KBM-7 (cell line): ENCODE measurements at places on chromosomes 7 and 10.
A peak's percentile ranks its signal among the peaks of the same experiment; 100 is the strongest.

DNA sequence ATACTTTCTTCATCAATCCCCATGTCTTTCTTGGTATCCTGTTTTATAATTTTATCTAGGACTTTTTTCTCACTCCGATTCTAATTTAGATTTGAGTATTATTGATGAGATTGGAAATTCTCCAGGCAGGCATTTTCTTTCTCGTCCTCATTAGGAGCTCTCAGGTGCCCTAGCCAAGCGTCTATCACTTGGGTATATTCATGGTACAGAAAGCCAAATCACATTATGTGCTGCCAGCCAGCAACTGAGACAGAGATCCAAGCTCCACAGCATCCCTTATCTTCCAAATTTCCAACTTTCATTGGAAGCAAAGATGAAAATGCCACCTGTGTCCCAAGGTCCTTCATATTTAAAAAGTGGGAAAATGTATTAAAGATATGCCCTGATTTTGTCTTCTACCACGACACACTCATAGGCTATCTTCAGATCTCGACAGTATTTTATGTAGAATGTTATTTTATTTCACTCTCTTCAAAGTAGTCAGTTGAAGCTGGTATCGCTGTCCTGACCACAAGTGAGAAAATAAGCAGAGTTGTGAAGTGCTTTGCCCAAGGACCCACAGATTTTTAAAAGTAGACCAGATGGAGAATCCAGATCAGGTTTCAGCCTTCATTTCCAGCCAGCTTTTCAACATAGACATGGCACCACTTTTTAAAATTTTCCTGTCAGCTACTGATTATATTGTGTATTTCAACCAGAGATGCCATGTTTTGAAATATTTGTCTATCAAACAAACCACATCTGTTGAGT is 773.4 kb downstream of the CNTNAP2 start:
- no peak for DNase-seq

DNA sequence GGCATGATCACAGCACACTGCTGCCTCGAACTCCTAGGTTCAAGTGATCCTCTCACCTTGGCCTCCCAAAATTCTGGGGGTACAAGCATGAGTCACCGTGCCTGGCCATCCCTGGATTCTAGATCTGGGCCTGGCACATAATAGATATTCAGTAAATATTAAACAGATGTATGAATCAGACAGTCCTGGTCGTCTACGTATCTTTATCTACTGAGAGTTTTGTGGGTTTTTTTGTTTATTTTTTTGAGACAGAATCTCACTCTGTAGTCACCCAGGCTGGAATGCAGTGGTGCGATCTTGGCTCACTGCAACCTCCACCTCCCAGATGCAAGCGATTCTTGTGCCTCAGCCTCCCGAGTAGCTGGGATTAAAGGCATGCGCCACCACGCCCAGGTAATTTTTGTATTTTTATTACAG is 24.3 kb upstream of the ITGB1 start:
- no peak for DNase-seq

- DNase-seq, result peak; percentile 71
Measured at GRCh38 chr7:55526770-55527169, 45.5 kb downstream of the VOPP1 start.

- DNase-seq, result peak; percentile 51
Measured at GRCh38 chr7:138662076-138662990, 38.8 kb downstream of the SVOPL start.

DNA sequence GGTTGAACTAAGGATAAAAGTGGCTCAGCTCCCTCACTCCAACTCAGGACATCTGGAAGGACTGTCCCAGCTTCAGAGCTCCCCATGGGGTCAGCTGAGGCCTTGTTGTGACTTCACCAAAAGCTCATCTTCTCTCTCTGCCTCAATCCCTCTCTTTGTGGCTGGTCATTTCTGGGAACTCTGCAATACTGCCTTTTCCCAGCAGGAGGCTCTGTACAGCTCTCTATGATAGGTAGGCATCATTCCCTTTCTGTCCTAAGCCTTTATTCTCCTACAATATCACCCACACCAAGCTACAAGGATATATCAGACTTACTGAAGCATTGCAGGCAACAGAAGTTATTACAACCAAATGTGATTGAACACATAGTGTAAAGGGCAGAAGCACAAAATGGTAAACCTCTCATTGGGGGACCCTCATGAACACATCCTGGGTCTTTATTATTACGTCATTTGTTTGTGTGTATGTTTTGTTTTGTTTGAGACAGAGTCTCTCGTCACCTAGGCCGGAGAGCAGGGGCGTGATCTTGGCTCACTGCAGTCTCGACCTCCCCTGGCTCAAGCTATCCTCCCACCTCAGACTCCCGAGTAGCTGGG is 36.7 kb upstream of the PRPS1L1 start:
- DNase-seq, result peak; percentile 54

DNA sequence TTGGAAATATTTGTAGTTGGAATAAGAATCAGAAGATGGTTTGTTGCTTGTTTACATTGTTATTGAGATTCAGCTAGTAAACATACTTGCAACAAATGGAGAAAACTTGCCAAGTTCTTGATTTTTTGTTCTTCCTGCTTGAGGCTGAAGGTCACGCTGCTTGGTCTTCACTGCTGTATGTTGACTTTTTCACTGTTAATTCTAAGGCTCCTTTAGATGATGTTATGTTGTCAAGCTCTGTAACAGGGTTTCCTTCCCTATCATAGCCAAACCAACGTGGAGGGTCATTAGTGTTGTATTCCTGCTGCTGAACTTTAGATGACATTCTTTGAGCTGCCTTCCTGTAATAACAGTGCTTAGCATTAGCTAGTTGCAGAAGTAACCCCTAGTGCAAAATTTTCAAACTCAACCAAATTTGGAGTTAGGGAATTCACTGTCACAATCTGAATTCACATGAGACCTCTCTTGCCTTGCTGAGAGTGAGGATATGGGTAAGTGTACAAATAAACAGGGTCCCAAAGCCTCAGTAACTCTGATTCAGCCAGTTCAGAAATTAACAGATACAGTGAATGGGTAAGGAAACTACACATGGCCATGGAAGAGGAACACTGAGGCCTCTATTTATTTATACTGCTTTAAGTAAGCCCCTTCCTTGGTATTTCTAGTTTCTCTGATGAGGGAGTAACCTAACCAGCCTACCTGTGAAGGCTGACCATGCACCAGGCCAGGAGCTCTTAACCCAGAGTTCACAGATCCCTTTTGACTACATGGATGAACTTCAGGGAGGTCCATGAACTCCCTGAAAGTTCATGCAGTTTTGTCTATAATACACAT is 64.6 kb downstream of the FAM185A start:
- DNase-seq, result no peak

GRCh38 chr7:129454249-129454551 is 20.0 kb downstream of the STRIP2 start:
- no peak for DNase-seq

GRCh38 chr10:77478247-77478961 is 159.2 kb downstream of the KCNMA1 start:
- DNase-seq, result no peak

GRCh38 chr10:62815381-62816075 is 638 bp downstream of the EGR2 start:
- DNase-seq, result no peak

DNA sequence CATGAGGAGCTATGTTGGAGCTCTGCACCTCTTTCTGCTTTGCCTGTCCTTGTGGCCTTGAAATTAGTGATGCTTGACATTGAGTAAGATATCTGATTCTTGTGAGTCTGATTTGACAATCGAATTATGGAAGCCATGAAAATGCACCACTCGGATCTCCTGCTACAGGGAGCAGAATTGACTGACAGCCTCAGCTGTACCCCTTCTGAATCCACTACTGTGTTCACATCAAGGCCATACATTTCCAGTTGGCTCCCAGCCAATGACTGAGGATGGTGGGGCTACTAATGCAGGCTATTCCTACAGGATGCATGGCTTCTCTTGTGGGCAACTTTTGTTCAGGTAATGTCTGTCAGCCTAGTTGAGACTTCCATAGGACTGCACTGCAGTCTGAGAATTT is 321.9 kb downstream of the REEP3 start:
- no peak for DNase-seq

DNA sequence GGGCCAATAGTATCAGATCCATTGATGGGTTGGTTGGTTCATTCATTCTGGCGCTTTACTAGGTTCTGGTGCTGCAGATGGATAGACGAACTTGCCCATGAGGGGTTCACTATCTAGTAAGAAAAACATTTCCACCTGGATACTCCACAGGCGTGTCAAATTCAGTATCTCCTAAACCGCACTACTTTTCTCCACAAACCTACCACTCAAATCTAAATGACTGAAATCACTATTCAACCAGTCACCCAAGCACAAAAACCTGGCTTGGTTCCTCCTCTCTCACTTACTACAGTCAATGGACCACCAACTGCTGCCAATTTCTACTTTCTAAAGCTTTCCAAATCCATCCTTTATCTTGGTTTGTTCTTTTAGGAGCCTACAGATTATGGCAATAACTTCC is 572 bp downstream of the AGK start:
- no peak for DNase-seq

GRCh38 chr10:119132521-119133345 is 28.8 kb downstream of the DENND10 start:
- no peak for DNase-seq

GRCh38 chr7:109611656-109612055 is 1042.0 kb downstream of the DNAJB9 start:
- no peak for DNase-seq

GRCh38 chr7:117769085-117769484 is 104.2 kb downstream of the CTTNBP2 start:
- no peak for DNase-seq

DNA sequence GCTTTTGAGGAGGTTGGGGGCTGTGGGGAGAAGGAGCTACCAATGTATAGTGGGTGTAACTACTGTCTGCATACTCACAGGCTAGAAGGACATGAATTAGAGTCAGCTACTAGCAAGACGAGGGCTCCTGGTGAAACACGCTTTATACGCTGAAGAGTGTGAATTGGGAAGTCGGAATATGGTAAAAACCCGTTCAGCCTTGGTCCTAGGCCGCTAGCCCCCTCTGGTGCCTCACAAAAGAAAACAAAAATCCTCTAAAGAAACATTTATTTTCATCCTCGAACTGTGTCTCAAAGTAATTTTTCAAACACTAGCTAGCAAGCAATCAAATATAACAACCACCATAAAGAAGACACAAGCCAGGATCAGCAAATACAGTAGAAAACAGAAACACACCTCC is 338.1 kb upstream of the SEMA3C start:
- peak; percentile 9 for DNase-seq

- DNase-seq, result no peak
Measured at GRCh38 chr10:123269017-123269552, 114.9 kb downstream of the BUB3 start.

GRCh38 chr10:45001381-45002148 is 842 bp downstream of the ZNF22 start:
- peak; percentile 54 for DNase-seq

DNA sequence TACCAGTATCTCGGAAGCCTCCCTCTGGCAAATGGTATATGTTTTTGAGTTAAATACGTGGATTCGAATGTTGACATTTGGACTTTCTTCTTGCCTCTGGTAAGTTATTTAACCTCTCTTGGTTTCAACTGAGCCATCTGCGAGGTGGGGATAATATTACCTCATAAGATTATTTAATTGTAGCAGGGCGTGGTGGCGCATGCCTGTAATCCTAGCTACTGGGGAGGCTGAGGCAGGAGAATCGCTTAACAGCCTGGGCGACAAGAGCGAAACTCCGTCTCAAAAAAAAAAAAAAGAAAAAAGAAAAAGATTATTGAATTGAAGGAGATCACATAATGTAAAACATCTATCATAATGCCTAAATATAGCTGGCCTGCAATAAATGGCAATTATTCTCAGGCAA is 396 bp upstream of the TAF5 start:
- DNase-seq, result no peak

DNA sequence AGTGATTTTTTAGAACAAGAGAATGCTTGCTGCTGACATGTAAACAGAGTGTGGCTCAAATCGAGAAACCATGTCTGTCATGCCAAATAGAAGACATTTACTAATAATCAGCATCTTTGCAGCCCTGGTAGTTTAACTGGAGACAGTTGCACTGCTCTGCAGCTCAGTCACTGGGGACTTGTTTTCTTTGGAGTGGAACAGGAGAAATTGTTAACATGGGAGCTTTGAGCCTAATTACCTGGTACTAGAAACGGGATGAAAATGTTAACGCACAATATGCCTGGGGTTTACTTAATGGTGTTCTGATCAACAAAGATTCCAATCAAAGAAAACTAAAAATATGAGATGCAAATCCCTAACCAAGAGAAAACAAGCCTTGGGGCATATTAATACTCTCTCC is 153.5 kb downstream of the NRP1 start:
- DNase-seq, result no peak

DNA sequence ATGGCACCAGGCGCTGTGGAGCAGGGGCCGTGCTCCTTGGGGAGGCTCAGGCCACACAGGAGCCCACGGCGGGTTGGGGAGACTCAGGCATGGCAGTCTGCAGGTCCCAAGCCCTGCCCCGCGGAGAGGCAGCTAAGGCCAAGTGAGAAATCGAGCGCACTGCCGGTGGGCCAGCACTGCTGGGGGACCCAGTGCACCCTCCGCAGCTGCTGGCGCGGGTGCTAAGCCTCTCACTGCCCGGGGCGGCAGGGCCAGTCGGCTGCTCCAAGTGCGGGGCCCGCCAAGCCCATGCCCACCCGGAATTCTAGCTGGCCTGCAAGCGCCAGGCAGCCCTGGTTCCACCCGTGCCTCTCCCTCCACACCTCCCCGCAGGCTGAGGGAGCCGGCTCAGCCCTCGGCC is 57.1 kb downstream of the COL28A1 start:
- no peak for DNase-seq

- no peak for DNase-seq
Measured at GRCh38 chr10:132724446-132724845, 61.5 kb downstream of the NKX6-2 start.

DNA sequence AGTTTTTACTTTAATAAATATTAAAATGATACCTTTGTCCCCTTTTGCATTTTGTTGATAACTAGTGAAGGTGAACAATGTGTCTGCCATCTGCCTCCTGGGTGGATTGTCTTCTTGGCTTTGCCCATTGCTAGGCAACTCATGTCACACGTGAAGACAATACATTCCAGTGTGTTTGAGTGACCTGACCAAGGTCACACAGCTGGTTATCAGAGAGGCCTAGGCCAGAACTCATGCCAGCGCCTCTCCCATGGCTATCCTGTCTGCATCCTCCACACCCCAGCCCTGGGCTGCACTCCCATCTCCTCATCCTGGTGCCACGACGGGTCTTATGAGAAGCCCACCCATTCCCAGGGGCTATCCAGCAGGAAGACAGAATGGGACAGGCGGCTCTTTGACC is 108.7 kb downstream of the PLCE1 start:
- no peak for DNase-seq

DNA sequence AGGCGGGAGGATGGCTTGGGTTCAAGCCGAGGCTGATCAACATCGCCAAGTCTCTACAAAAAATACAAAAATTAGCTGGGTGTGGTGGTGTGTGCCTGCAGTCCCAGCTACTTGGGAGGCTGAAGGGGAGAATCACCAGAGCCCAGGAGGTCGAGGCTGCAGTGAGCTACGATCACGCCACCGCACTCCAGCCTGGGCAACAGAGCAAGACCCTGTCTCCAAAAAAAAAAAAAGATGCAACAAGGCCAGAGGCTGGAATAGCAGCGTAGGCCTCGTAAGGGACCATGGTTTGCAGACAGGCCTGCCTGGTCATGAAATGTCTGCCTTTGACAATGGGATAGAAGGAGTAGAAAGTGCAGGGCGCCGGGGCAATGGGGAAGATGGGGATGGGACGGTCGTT is 20.0 kb downstream of the PAPOLB start:
- no peak for DNase-seq

- DNase-seq, result no peak
Measured at GRCh38 chr10:55551603-55552002, 750.6 kb upstream of the PCDH15 start.

GRCh38 chr10:89095701-89096391 is 105.2 kb downstream of the FAS start:
- DNase-seq, result no peak
